ENCODE measurements at places on chromosomes 4 and X. TPM values are rescaled to one million over a fixed set of nuclear protein-coding genes. Genes with fewer than 3 reads are reported as not detected.

SGCB gene
- 21.3 TPM for total RNA-seq

NMU gene
- not detected for total RNA-seq

MAGEA1 gene
- not detected for total RNA-seq

SORBS2 gene
- 1.7 TPM for total RNA-seq

GRCh38 chr4:1175635-1176229, 3.3 kb upstream of the SPON2 start:
- no peak for DNase-seq

- no peak for DNase-seq
Measured at GRCh38 chrX:95911062-95911461, 773.6 kb upstream of the DIAPH2 start.

DNA sequence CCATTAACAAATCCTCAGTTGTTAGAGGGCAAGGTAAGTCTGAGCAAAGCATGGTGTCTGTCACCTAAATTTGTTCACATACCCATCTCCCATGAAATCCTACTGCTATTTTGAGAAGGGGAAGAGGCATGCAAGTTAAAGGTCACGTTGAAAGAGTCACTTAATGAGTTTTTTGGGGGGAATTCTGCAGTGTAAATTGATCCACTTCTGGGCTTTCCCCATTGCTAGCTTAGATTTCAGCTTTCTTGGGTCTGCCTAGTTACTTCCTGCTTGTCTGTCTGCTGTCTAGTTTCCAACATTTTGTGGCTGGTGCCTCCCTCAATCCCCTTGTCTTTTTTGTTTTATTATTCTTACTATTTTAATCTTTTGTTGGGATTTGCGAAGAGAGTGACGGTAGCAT, 32.0 kb downstream of the CEP135 start:
- no peak for DNase-seq

- DNase-seq: no peak
Measured at GRCh38 chr4:41575665-41576064, 37.7 kb downstream of the LIMCH1 start.

DNA sequence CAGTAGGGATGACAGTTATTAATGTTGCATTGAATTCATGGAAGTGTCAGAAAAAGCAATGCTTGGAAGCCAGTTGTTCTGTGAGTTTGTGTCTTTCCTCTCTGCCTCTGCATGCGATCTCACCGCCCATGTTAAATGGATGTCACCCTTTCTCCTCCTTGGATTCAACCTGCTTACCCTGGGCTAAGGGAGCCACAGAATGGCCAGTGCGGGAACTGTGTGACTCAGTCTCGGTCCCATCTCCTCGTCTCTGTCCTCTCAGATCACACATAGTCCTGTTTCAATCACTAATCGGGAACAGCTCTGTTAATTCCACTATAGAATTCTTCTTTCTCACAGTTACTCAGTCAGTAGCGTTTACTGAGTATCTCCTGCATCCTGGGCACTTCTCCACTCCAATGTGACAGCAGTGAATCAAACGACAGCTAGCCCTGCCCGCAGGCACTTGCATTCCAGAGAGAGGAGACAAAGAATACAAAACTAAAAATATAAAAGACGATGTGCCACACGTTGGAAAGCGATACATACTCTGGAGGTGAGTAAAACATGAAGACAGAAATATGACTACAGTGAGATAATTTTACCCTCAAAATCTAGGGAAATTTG, 53.6 kb upstream of the TLR3 start:
- DNase-seq: no peak

DNA sequence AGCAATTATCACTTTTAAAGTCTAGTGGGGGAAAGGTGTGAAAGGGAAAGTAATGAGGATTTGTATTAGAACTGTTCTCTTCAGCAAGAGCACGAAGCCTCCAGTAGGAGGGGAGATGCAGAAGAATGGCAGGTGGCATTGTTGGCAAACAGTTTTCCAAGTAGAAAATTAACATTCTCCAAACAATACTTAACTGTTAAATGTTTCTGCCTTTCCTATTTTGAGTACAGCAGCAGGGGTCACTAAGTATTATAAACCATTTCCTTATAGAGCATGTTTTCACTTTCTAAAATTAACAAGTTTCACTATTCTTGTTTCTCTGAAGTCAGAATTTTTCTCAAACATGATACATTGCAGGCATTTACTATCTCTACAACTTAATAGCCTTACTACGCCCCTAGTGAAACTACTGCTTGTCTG, 58.7 kb downstream of the LEF1 start:
- DNase-seq: no peak

GRCh38 chr4:128800701-128801284, 8.7 kb upstream of the JADE1 start:
- DNase-seq: peak; percentile 20

GRCh38 chr4:78069859-78070258, 12.7 kb downstream of the FRAS1 start:
- no peak for DNase-seq

- DNase-seq: peak; percentile 0
Measured at GRCh38 chr4:33160126-33160525, 2440.0 kb downstream of the PCDH7 start.

GRCh38 chrX:48919947-48920717, 1.3 kb upstream of the PIM2 start:
- no peak for DNase-seq

DNA sequence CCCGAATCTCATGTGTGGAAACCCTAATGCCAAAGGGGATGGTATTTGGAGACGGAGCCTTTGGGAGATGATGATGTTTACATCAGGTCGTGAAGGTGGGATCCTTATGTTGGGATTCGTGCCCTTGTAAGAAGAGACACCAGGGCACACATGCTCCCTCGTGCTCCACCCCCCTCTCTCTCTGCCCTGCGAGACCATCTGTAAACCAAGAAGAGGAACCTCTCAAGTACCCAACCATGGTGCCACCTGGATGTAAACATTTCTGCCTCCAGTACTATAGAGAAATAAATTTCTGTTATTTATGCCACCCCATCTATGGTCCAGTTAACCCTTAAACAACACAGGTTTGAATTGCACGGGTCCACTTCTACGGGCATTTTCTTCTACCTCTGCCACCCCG, 179.4 kb downstream of the DHRSX start:
- DNase-seq: no peak

All from fibroblast of villous mesenchyme (primary cell).